ENCODE measurements at places on chromosomes 6 and 20. TPM values are rescaled to one million over a fixed set of nuclear protein-coding genes. Genes with fewer than 3 reads are reported as not detected.

OGFR gene
- 38.1 TPM for total RNA-seq

MYH7B gene
- total RNA-seq = 4.2 TPM

PTCHD4 gene
- total RNA-seq = 0.20 TPM

GPLD1 gene
- total RNA-seq = 0.07 TPM

FRS3 gene
- total RNA-seq = 2.9 TPM

CTAGE9 gene
- total RNA-seq = not detected

OR2H2 gene
- total RNA-seq = not detected

PCK1 gene
- 1.6 TPM for total RNA-seq

PNPLA1 gene
- total RNA-seq = not detected

SEMG1 gene
- not detected for total RNA-seq

NHLRC1 gene
- total RNA-seq = 1.8 TPM

ACOT8 gene
- total RNA-seq = 37.7 TPM

NMBR gene
- total RNA-seq = not detected

ADAM33 gene
- total RNA-seq = 3.1 TPM

CST4 gene
- total RNA-seq = not detected

FAM162B gene
- 1.8 TPM for total RNA-seq

MEP1A gene
- total RNA-seq = not detected

DEFB124 gene
- not detected for total RNA-seq

ADGRG6 gene
- total RNA-seq = 4.5 TPM

GGT7 gene
- total RNA-seq = 13.1 TPM

All from gastrocnemius medialis (tissue), 4 donors.